Fibroblast of villous mesenchyme (primary cell): ENCODE measurements at places on chromosomes 6 and 20. TPM values are rescaled to one million over a fixed set of nuclear protein-coding genes. Genes with fewer than 3 reads are reported as not detected.

KIF6 gene
- 0.32 and 0.43 TPM in 2 replicates for total RNA-seq

CGA gene
- total RNA-seq = 0.32 TPM in 1 of 2 replicates, not detected in the other

PCMTD2 gene
- total RNA-seq = 40.3 and 54.0 TPM in 2 replicates

CDC5L gene
- 17.7 and 24.2 TPM in 2 replicates for total RNA-seq

NFATC2 gene
- total RNA-seq = under 0.01 and 0.64 TPM in 2 replicates

DACT2 gene
- not detected in 2 replicates for total RNA-seq

MATN4 gene
- total RNA-seq = not detected in 2 replicates

CST7 gene
- total RNA-seq = not detected in 2 replicates

CUL9 gene
- total RNA-seq = 23.3 and 27.7 TPM in 2 replicates

CST2 gene
- not detected in 2 replicates for total RNA-seq

TMEM170B gene
- total RNA-seq = 2.3 and 2.6 TPM in 2 replicates

NKX2-2 gene
- not detected in 2 replicates for total RNA-seq

STXBP5 gene
- total RNA-seq = 65.4 and 89.8 TPM in 2 replicates

FAM184A gene
- total RNA-seq = under 0.01 TPM in 2 replicates

OR2J1 gene
- not detected in 2 replicates for total RNA-seq

PLN gene
- 5.2 and 7.4 TPM in 2 replicates for total RNA-seq
